Foreskin keratinocyte (primary cell): ENCODE measurements at places on chromosomes 2 and 18. TPM values are rescaled to one million over a fixed set of nuclear protein-coding genes. Genes with fewer than 3 reads are reported as not detected.

The CDH19 gene
- not detected in 2 replicates for total RNA-seq

The KIAA2012 gene
- total RNA-seq = not detected in 2 replicates

The MRPL30 gene
- total RNA-seq = 37.0 and 38.2 TPM in 2 replicates

The ITPRIPL1 gene
- total RNA-seq = 7.2 and 7.7 TPM in 2 replicates

The TMEM237 gene
- total RNA-seq = 52.8 and 53.3 TPM in 2 replicates

The CROCC2 gene
- not detected in 2 replicates for total RNA-seq

The TET3 gene
- 5.2 and 5.5 TPM in 2 replicates for total RNA-seq

The MOCOS gene
- 1.6 and 5.0 TPM in 2 replicates for total RNA-seq

The ACKR3 gene
- total RNA-seq = 1.8 and 2.8 TPM in 2 replicates

The MC4R gene
- total RNA-seq = not detected in 2 replicates

The SLC40A1 gene
- total RNA-seq = 0.04 and 0.07 TPM in 2 replicates

The UPP2 gene
- not detected in 2 replicates for total RNA-seq

The SLC9A2 gene
- total RNA-seq = 0.32 and 0.78 TPM in 2 replicates

The SS18 gene
- 95.4 and 98.0 TPM in 2 replicates for total RNA-seq

The FIGN gene
- 3.3 and 4.4 TPM in 2 replicates for total RNA-seq

The TXNDC2 gene
- total RNA-seq = not detected in 2 replicates

The ARHGEF4 gene
- total RNA-seq = 22.5 and 22.9 TPM in 2 replicates

The PROKR1 gene
- total RNA-seq = not detected in 2 replicates

The TEX44 gene
- total RNA-seq = not detected in 2 replicates

The LHCGR gene
- total RNA-seq = not detected in 2 replicates

The MDH1B gene
- 0.48 and 0.56 TPM in 2 replicates for total RNA-seq
